ENCODE measurements at places on chromosomes 7 and 10.

- no peak for DNase-seq
Observed at GRCh38 chr10:56298941-56299340, 62.1 kb downstream of the ZWINT start.

DNA sequence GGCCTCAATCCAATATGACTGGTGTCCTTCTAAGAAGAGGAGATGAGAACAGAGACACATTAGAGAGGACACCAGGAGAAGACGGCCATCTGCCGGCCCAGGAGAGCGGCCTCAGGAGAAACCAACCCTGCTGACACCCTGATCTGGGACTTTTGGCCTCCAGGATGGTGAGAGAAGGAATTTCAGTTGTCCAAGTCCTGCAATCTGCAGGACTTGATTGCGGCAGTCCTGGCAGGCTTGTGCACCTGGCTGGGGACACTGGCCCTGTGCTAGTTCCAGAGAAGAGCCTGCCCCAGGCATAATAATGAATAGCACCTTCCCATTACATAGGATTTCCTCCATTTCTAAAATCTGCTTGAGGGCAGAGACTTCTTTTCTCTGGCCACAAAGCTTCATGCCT lies 409.9 kb upstream of the SHH start:
- no peak for DNase-seq

GRCh38 chr10:6722616-6723004 lies 142.5 kb upstream of the PRKCQ start:
- no peak for DNase-seq

DNA sequence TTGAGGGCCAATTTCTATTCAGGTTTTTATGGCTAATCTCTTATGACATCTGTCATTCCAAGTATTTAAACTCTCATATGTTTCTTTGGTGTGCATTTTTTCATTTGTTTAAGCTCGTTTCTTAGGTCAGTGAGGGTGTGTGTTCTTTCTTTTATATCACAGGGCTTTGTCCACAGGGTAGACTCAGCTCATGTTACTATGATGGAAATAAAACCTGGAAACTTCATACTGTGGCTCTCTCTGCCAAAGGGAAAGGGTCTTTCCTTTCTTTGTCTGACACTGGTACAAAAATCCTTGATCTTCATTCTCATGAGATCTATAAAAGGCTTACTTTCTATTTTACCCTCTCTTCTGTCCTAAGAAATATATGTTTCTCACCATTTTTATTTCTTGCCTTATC lies 129.6 kb upstream of the SP8 start:
- DNase-seq = no peak

DNA sequence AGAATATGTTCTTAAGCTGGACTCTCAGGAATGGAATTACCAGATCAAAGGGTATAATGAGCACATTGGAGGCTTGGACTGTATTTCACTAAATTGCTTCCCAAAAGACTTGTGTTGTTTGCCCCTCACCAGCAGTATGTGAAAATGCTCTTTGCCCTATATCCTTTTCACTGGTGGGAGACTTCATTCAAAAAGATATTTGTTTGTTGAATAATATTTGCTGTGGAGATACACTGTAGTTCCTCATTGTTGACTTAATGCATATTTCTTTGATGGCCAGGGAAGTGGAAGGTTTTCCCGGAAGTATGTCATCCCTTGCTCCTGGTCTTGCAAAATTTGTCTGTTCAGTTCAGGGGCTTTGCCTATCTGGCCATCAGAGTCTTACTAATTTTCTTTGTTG lies 19.4 kb downstream of the GSTO2 start:
- no peak for DNase-seq

GRCh38 chr7:124667312-124668153 lies 98.1 kb downstream of the GPR37 start:
- DNase-seq = no peak

DNA sequence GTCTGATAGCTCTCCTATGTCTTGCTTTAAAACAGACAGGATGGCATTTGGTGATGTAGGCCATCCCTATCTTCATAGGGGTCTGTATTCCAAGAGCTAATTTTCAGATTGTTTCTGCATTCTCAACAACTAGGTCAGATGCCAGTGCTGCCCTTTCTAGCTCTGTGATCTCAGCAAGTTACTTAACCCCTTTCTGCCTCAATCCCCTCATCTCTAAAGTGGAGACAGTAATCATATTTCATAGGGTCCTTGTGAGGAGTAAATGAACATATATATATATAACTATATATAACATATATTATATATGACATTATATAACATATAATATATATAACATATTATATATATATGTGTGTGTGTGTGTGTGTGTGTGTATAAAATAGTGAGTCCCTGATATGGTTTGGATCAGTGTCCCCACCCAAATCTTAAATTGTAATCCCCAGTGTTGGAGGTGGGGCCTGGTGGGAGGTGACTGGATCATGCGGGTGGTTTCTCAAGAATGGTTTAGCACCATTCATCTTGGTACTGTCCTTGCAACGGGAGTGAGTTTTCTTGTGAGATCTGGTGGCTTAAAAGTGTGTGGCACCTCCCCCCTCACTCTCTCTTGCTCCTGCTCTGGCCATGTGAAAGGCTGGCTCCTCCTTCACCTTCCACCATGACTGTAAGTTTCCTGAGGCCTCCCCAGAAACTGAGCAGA lies 45.2 kb downstream of the HIPK2 start:
- no peak for DNase-seq

GRCh38 chr7:156141941-156142340 lies 329.7 kb upstream of the SHH start:
- no peak for DNase-seq

- DNase-seq = peak; percentile 65
Observed at GRCh38 chr7:100444311-100445278, 8.3 kb upstream of the PPP1R35 start.

- DNase-seq = no peak
Observed at GRCh38 chr7:151179287-151179860, 7.7 kb downstream of the ASB10 start.

DNA sequence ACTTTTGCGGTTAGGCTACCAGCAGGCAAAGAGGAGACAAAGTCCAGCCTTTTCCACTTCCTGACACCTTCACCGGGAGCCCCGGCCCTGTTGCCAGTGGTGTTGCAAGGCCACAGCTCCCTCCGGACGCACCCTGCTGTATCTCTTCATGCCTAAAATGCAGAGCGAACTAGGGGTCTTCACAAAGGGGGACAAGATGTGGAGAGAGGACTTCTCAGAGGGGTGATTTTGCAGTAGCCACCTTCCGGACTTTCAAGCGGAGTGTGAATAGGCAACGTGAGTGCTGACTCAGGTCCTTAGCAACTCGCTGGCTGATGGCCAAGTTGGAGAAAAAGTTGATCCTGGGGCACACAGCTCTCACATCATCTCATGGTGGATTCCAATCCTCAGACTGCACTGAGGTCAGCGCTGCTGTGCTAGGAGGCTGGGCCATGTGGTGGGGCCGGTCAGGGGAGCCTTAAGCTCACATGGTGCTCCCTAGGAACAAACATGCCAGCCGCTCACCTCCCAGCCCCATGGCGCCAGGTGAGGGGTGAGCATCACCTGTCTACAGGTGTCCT lies 166.3 kb downstream of the LCOR start:
- DNase-seq = no peak

- no peak for DNase-seq
Observed at GRCh38 chr10:11886851-11887250, 63.7 kb downstream of the PROSER2 start.

DNA sequence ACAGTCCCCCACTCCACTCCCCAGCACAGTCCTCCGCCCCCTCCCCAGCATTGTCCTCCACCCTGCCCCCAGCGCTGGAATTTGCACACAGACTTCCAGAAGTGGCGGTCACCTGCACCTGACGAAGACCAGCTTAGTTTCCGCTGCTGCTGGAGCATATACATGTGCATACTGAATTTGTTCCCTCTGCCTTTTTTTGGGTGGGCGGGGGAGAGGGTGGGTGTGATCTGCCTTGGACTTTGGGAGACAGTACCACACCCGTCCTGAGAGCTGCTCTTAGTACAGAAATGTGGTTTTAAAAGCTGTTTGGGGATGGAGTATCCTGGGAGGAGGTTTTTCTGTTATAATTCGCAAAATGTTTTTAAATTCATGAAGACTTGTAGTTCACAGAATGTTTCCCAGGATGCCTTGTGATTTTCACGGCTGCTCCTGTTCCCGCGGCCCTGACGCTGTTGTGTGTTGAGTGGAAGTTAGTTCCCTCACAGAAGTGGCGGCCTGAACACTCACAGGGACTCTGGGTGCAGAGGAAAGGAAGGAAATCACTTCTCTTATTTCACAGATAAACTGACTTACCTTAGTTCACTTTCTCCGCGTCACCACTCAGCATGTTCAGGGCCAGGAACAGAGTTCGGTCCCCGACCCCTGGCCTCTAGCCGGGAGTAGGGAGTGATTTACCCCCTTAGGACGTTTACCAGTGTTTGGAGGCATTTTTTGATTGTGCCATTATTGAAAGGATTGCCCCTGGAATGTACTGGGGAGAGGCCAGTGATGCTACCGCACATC lies 18.6 kb downstream of the PFKP start:
- no peak for DNase-seq

Measured in CMK (cell line).